ENCODE measurements at places on chromosomes 3 and 15.

GRCh38 chr3:108222853-108223565, 785 bp upstream of the IFT57 start:
- DNase-seq, result no peak

- DNase-seq, result no peak
Observed at GRCh38 chr15:76162036-76162398, 102.2 kb downstream of the TMEM266 start.

DNA sequence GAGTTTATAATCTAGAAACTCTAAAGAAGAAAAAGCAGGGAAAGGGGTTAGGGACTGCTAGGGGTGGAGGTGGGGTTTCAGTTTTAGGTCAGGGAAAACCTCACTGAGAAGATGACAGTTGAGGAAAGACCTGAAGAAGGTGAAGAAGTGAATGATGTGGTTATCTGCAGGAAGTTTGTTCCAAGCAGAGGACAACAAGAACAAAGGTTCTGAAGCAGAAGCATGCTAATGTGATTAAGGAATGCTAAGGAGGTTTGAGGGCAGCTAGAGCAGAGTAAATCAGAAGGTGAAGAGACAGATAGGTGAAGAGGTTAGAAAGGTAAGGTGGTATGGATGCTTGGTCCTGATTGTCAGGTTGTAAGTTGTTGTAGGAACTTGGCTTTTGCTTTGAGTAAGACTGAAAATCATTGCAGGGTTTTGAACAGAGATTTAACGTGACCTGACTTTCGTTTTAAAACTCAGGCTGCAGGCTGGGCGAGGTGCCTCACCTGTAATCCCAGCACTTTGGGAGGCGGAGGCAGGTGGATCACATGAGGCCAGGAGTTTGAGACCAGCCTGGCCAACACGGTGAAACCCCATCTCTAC, 8.6 kb downstream of the OXSR1 start:
- no peak for DNase-seq

DNA sequence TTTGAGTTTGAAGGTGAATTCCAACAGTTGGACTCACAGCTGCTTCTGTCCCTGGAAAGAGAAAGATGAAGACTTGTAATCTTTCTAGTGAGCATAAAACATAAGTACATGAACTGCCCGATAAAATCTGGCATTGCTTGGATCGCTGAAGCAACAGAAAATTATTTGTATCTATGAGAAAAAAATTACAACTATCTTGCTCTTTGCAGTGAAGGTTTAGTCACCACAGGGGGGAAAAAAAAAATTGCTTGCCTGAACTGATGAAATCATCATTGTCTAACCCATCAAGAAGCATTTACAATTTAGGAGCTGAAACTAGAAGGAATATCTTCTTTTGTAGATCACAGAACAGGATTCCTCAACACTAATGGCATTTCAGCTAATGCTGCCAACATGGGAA, 20.0 kb downstream of the TMEM207 start:
- peak; percentile 69 for DNase-seq

Data from fibroblast of skin of back (primary cell).